ENCODE measurements at places on chromosomes 4 and X. TPM values are rescaled to one million over a fixed set of nuclear protein-coding genes. Genes with fewer than 3 reads are reported as not detected.

HPGDS gene
- not detected for total RNA-seq

MAGEA2 gene
- not detected for total RNA-seq

GRCh38 chr4:32268863-32269262, 1548.7 kb downstream of the PCDH7 start:
- no peaks in the 10 kb centered on the region for H3K36me3 ChIP-seq
- DNase-seq = no peak
- H3K4me1 ChIP-seq = no peaks in the 10 kb centered on the region
- no peak overlapping the region for H3K27ac ChIP-seq

- no peaks in the 10 kb centered on the region for H3K36me3 ChIP-seq
- no peak overlapping the region for H3K4me3 ChIP-seq
- DNase-seq = no peak
- no peak overlapping the region for H3K27ac ChIP-seq
- H3K27me3 ChIP-seq = no peaks in the 10 kb centered on the region
Observed at GRCh38 chrX:12011075-12011474, 127.2 kb upstream of the FRMPD4 start.

GRCh38 chr4:181219783-181220416, 1023.3 kb upstream of the TENM3 start:
- no peak overlapping the region for H3K4me3 ChIP-seq
- no peak overlapping the region for H3K27ac ChIP-seq
- no peaks in the 10 kb centered on the region for H3K36me3 ChIP-seq
- no peak for DNase-seq
- H3K27me3 ChIP-seq = no peaks in the 10 kb centered on the region
